ENCODE measurements at places on chromosomes 13 and 19.

DNA sequence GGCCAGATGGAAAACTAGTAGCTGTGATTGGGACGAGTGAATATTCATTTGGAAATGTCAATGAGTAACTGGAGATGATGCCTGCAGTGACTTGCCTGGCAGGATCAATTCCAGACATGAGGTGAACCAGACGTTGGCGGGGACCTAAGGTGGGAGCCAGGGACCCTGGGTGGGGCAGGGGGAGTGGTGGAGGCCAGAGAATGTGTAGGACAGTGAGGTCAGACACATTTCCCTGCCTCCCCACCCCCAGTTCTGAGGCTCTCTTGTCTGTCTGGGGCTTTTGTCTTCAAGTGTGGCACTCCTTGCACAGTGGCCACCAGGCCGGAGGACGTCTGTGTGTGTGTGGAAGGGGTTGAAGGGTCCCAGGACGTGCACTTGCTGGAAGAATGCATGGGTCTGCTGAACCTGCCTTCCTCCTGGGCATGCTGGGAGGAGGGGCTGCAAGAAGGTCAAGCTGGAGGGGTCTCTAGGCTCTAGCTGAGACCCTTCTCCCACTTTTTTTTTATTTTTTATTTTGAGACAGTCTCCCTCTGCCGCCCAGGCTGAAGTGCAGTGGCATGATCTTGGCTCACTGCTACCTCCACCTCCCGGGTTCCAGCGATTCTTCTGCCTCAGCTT is 51.6 kb downstream of the CHST8 start:
- H3K4me3 ChIP-seq, result no peak overlapping the region
- no peaks in the 10 kb centered on the region for H3K4me1 ChIP-seq
- H3K36me3 ChIP-seq, result no peaks in the 10 kb centered on the region
- no peak overlapping the region for H3K27ac ChIP-seq
- H3K27me3 ChIP-seq, result no peaks in the 10 kb centered on the region
- no peak for DNase-seq

DNA sequence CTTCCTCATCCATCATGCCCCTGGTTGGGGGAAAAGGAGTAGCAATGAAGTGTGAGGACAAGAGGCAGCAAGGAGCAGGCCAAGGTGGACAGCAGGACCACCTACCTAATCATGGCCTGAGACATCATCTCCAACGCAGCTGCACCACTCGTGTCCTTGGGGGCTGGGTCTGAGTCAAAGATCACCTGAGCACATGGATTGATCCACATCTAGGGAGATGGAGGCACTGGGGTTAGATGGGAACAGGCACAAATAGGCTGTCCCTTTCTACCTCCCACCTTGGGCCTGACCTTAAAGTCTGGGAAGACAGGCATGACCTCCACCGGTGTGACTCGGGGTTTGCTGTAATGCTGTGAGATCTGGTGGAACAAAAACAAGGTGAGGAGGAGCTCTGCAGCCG is 2.2 kb downstream of the PAF1 start:
- H3K27me3 ChIP-seq, result no peaks in the 10 kb centered on the region
- peaks cover 28% of the 10 kb centered on the region for H3K4me1 ChIP-seq
- no peak overlapping the region for H3K4me3 ChIP-seq

DNA sequence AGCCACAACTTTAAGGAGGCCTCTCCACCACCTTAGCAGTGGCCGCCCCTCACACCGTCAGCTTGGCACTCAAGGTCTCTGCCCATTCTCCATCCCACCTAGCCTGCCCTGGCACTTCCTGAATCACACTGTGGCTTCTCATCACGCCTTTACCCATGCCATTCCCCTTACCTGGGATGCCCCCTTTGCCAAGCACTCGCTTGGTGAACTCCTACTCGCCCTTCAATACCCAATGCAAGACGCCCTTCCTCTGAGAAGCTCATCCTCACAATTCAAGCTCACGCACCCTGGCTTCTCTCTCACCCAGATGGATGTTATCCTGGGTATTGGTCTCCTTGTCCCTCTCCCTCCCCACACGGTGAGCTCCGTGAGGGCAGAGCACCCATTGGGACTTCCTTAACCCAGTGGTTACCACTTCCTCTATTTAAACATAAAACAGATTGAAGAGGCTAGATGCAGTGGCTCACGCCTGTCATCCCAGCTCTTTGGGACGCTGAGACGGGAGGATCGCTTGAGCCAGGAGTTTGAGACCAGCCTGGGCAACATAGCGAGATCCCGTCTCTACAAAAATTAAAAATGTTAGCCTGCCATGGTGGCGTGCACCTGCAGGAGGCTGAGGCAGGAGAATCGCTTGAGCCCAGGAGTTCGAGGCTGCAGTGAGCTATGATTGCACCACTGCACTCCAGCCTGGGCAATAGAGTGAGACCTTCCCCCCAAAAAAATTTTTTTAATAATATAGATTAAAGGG is 12.6 kb upstream of the SHD start:
- peaks cover 75% of the 10 kb centered on the region for H3K36me3 ChIP-seq
- no peaks in the 10 kb centered on the region for H3K27me3 ChIP-seq
- H3K27ac ChIP-seq, result no peak overlapping the region
- H3K4me3 ChIP-seq, result no peak overlapping the region
- no peak for DNase-seq

DNA sequence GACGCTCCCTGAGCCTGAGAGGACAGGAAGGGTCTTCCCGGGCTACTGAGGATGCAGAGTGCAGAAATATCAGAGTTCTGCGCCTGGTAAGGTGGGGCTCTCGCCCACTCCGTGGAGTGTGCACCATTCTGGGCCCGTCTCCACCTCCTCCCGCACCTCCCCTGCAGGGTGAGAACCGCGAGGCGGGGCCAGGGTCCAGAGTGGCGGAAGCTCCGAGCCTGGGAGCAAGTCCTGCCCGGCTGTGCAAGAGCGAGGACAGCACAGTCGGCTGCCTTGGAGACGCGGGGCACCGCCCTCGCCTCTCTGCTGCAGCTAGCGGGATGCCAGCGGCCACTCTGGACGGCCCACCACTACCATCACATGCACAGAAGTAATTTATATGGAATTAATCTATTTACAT is 2304.4 kb downstream of the PCDH9 start:
- H3K4me1 ChIP-seq, result no peaks in the 10 kb centered on the region
- H3K4me3 ChIP-seq, result no peak overlapping the region
- no peak overlapping the region for H3K27ac ChIP-seq
- no peaks in the 10 kb centered on the region for H3K27me3 ChIP-seq

GRCh38 chr13:113806104-113806471 is 47.1 kb downstream of the TMEM255B start:
- peaks cover 22% of the 10 kb centered on the region for H3K4me1 ChIP-seq
- H3K27me3 ChIP-seq, result no peaks in the 10 kb centered on the region
- H3K36me3 ChIP-seq, result no peaks in the 10 kb centered on the region
- no peak overlapping the region for H3K4me3 ChIP-seq
- DNase-seq, result no peak
- no peak overlapping the region for H3K27ac ChIP-seq

DNA sequence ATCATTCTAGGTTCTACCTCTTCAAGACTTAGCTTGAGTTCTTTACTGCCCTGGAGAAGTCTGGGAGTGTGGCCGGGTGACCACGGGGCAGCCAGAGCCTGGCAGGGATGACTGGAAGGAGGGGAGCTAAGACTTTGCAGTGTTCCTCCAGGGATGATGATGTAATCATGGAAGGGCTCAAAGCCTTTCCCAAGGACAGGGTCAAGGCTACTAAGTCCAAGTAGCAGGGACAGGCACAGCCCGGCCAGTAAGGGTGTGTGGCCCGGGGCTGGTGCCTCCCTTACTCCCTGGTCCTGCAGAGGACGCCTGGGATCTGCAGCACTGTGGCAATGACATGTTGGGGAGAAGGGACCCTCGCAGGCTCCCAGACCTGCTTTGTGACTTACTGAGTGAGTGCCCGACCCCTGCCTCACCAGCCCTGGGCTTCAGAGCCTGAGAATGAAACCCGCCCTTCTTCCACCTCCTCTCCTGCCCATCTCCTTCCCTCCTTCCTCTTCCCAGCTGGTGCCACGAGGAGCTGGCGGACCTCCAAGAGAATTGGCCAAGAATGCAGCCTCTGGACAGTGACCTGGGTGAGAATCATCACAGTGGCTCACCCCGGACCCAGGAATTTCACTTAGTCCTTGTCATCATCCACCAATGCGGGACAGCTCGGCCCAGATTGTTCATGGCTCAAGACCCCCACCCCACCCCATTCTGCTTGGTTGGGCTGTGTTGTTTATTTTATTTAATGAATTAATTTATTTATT is 15.6 kb upstream of the FBXO17 start:
- no peaks in the 10 kb centered on the region for H3K36me3 ChIP-seq
- DNase-seq, result no peak
- H3K4me1 ChIP-seq, result no peaks in the 10 kb centered on the region

DNA sequence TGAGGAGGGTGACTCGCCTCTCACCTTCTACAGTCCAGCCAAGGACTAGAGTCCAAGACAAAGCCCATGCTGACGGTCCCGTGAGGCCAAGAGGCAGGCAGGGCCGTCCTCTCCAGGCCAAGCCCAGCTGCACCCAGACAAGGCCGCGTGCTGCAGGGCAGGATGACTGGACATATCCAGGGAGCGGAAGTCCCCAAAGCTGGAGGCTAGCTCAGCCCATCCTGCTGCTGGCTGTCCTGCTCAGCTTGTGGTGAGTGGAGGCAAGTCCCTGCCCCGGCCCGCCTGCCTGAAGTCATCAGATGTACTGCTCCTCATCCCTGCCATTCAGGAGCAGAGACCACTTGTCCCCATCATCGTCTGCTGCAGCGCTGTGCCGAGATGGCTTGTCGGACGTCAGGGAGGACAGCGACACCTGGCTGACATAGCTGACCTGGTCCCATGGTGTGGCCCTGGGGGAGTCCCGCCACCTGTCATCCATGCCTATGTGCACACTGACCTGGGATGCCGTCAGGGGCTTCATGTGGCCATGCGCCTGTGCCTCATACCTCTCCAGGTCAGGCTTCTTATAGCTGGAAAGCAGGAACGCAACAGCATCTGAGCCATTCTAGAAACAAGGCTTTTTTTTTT is 72.8 kb downstream of the CCDC70 start:
- no peaks in the 10 kb centered on the region for H3K4me1 ChIP-seq
- no peak for DNase-seq
- H3K27ac ChIP-seq, result no peak overlapping the region
- H3K36me3 ChIP-seq, result peaks cover 11% of the 10 kb centered on the region
